LHCN-M2 (cell line): ENCODE measurements at places on chromosomes 12 and 14. TPM values are rescaled to one million over a fixed set of nuclear protein-coding genes. Genes with fewer than 3 reads are reported as not detected.
A peak's percentile ranks its signal among the peaks of the same experiment; 100 is the strongest.

Gene CHD8
- total RNA-seq = 49.1 and 50.1 TPM in 2 replicates

GRCh38 chr14:77988970-77989369 lies 181.2 kb upstream of the NRXN3 start:
- DNase-seq = peak; percentile 41

GRCh38 chr12:116368196-116369194 lies 91.0 kb upstream of the MED13L start:
- DNase-seq = no peak

Gene SIX6
- not detected in 2 replicates for total RNA-seq

- no peak for DNase-seq
Measured at GRCh38 chr14:101078892-101079221, 175.3 kb upstream of the RTL1 start.

Gene BHLHE41
- total RNA-seq = 2.4 and 4.0 TPM in 2 replicates
